ENCODE measurements at places on chromosomes 2 and 18. TPM values are rescaled to one million over a fixed set of nuclear protein-coding genes. Genes with fewer than 3 reads are reported as not detected.

GRCh38 chr2:43348908-43349661, 122.7 kb upstream of the ZFP36L2 start:
- no peaks in the 10 kb centered on the region for H3K27me3 ChIP-seq
- peak overlapping the region; percentile 88 for H3K27ac ChIP-seq
- no peaks in the 10 kb centered on the region for H3K36me3 ChIP-seq
- H3K4me1 ChIP-seq: peaks cover 63% of the 10 kb centered on the region

GRCh38 chr2:31372097-31372496, 42.4 kb downstream of the XDH start:
- H3K4me3 ChIP-seq: no peak overlapping the region
- no peak for DNase-seq
- H3K4me1 ChIP-seq: no peaks in the 10 kb centered on the region
- H3K27ac ChIP-seq: no peak overlapping the region

DNA sequence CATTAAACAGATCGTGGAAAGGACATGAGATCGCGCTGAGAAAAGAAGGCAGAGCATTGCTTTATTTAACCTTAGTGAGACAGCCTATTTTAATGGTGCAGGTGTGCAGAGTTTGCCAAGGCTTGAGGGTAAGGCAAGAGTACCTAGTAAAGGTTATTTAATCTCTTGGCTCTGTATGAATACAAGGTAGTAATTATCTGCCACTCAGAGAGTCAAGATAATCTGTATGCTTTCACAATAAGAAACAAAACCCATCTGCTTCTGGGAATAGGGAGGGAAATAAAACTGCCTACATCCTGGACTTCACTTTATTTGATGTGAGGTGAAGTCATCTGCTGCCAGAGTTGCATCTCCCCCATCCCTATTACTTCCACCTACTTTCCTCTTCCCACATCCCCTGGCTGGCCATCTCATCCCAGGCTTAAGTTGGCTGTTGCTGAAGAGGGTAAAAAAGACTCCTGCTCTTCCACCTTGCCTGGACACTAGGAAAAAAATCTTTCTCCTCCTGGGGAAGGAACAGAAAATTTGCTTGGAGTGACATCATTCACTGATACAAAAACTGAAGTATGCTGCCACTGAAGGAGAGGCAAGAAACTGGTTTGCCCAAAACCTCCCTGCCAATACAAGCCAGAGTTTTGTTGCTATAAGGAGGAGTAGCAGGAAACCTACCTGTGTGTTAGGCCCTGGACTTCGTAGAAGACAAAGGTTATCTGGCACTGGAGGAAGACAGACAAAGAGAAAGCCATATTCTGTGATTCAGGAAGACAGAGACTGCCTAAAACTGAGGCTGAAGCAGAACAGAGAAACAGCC, 35.8 kb upstream of the ARHGAP25 start:
- no peak for DNase-seq
- H3K4me3 ChIP-seq: no peak overlapping the region
- H3K4me1 ChIP-seq: no peaks in the 10 kb centered on the region
- H3K27ac ChIP-seq: no peak overlapping the region
- H3K27me3 ChIP-seq: no peaks in the 10 kb centered on the region
- H3K36me3 ChIP-seq: no peaks in the 10 kb centered on the region

DNA sequence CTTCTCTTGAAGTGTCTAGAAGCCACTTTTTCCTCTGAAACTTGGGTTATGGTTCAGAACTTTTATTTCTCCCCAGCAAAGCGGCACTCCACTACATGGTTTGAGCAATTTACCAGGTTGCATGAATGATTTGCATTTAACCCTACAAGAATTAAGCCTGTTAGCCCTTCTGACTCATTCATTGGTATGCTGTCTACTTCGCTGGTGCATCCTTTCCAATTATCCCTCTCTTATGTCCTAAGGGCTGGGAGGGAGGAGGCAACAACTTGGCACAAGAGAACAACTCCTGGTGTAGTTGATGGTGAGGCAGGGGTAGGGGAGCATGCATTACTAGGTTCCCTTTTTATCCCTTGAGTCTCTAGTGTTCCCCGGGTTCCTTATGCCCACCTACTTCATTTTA, 293.4 kb upstream of the MEX3C start:
- H3K4me3 ChIP-seq: no peak overlapping the region
- H3K27me3 ChIP-seq: no peaks in the 10 kb centered on the region
- no peak overlapping the region for H3K27ac ChIP-seq
- H3K4me1 ChIP-seq: no peaks in the 10 kb centered on the region
- no peaks in the 10 kb centered on the region for H3K36me3 ChIP-seq

GRCh38 chr2:11387100-11387390, 42.6 kb upstream of the ROCK2 start:
- DNase-seq: no peak
- H3K4me3 ChIP-seq: no peak overlapping the region
- no peak overlapping the region for H3K27ac ChIP-seq
- H3K36me3 ChIP-seq: no peaks in the 10 kb centered on the region
- H3K4me1 ChIP-seq: peaks cover 16% of the 10 kb centered on the region

- no peaks in the 10 kb centered on the region for H3K4me1 ChIP-seq
- no peak overlapping the region for H3K4me3 ChIP-seq
- H3K27me3 ChIP-seq: no peaks in the 10 kb centered on the region
- DNase-seq: no peak
- no peaks in the 10 kb centered on the region for H3K36me3 ChIP-seq
Measured at GRCh38 chr2:96111823-96112500, 4.4 kb downstream of the ADRA2B start.

GRCh38 chr2:172823261-172823850, 87.7 kb downstream of the RAPGEF4 start:
- H3K27ac ChIP-seq: no peak overlapping the region
- DNase-seq: no peak
- H3K36me3 ChIP-seq: no peaks in the 10 kb centered on the region
- H3K4me1 ChIP-seq: no peaks in the 10 kb centered on the region

DNA sequence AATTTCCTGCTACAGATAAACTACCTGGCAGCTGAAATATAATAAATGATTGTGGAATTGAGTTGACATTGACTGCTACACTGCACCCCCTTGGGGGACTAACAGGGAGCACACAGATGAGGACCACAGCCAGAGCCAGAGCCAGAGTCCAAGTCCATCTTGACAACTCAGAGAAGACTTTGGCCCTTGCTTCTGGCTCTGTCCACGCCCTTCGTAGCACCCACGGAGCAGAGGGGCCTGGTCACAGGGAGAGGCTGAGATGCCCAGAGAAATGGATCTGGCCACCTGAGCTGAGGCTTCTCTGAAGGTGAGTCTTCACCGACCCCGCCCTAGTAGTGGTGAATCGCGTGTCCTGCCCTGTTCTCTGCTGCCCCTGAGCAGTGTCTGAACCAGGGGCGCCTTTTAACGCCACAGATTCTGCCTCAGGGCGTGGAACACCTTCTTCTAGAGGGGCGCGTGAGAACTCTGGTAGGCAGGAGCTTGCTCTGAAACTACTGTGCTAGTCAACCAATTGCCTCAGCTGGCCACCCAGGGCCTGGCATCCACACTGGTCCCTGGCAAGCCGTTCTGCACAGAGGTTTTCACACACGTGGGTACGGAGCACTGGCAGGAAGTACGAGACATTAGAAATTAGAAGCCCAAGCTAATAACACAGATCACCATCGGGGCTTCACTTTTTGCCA, 35.7 kb upstream of the MAT2A start:
- H3K36me3 ChIP-seq: no peaks in the 10 kb centered on the region
- H3K4me3 ChIP-seq: no peak overlapping the region
- H3K27me3 ChIP-seq: no peaks in the 10 kb centered on the region
- H3K4me1 ChIP-seq: peaks cover 31% of the 10 kb centered on the region

- H3K27ac ChIP-seq: peak overlapping the region; percentile 93
- H3K4me1 ChIP-seq: peaks cover 48% of the 10 kb centered on the region
- no peaks in the 10 kb centered on the region for H3K27me3 ChIP-seq
- no peak for DNase-seq
- no peaks in the 10 kb centered on the region for H3K36me3 ChIP-seq
Measured at GRCh38 chr2:237861875-237862527, 2.6 kb downstream of the RAMP1 start.

- H3K36me3 ChIP-seq: no peaks in the 10 kb centered on the region
- H3K4me1 ChIP-seq: no peaks in the 10 kb centered on the region
- H3K4me3 ChIP-seq: no peak overlapping the region
- no peak overlapping the region for H3K27ac ChIP-seq
Measured at GRCh38 chr18:59617468-59617932, 79.7 kb downstream of the CCBE1 start.

- no peaks in the 10 kb centered on the region for H3K36me3 ChIP-seq
- no peak overlapping the region for H3K4me3 ChIP-seq
- H3K4me1 ChIP-seq: no peaks in the 10 kb centered on the region
- no peak overlapping the region for H3K27ac ChIP-seq
- DNase-seq: no peak
- no peaks in the 10 kb centered on the region for H3K27me3 ChIP-seq
Measured at GRCh38 chr2:107992069-107992468, 5.7 kb downstream of the SLC5A7 start.

GRCh38 chr2:227153758-227154486, 10.1 kb downstream of the COL4A4 start:
- H3K27ac ChIP-seq: peak overlapping the region; percentile 36
- H3K27me3 ChIP-seq: no peaks in the 10 kb centered on the region
- no peak overlapping the region for H3K4me3 ChIP-seq
- H3K36me3 ChIP-seq: no peaks in the 10 kb centered on the region
- no peak for DNase-seq

The ATOH8 gene
- total RNA-seq: 49.9 TPM

The CBLN2 gene
- total RNA-seq: not detected
